Kasumi-1 (cell line): ENCODE measurements at places on chromosomes 5 and 9.

DNA sequence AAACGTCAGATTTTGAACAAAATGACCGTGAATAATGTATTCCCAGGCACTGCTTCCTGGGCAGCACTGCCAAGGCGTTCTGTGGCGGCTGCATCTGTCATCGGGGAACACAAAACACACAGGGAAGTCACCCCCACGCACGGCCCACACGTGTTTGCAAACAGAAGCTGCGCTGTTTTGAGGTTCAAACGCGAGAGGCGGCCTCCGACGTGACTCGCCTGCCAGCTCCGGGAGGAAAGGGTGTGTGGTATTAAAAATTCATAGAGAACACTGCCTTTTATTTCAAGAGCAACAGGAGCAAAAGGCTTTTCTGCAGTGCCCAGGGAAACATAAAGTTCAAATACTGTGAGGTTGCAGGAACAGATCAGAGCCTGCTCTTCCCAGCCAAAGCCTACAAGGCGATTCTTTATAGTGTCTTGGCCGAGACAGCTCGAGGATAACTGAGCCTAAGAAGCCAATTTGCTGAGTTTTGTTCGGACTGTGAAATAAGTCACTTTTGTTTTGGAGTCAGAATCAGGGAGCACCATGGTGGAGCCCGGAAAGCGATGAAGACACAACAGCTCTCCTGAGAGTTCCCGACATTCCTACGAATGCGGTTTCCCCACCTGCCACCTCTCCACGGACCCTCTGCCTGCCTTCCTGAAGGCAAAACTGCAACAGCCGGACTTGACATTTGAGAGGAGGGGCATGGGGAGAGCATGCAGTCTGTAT is 115.3 kb upstream of the IRX2 start:
- DNase-seq = no peak

GRCh38 chr5:102049517-102049916 is 246.6 kb downstream of the SLCO4C1 start:
- DNase-seq = peak; percentile 65

DNA sequence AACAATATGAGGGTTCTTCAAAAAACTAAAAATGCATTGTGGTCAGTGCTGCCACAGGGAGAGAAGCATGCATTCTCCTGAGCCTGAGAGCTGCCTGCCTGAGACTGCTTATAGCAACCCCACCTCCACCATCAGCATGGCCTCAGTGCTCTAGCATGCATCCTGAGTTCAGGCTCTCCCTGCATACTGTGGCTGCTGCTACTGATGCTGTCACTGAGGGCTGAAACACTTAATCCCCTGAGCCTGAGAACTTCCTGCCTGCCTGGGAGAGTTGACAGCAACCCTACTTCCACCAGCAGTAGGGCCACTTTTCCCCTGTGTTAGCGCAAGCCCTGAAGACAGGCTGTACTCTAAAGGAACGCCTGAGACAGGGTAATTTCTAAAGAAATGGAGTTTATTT is 206.0 kb downstream of the FBXO4 start:
- DNase-seq = no peak

- no peak for DNase-seq
These were observed 486.8 kb upstream of the WWC1 start for GRCh38 chr5:167804512-167805220.

DNA sequence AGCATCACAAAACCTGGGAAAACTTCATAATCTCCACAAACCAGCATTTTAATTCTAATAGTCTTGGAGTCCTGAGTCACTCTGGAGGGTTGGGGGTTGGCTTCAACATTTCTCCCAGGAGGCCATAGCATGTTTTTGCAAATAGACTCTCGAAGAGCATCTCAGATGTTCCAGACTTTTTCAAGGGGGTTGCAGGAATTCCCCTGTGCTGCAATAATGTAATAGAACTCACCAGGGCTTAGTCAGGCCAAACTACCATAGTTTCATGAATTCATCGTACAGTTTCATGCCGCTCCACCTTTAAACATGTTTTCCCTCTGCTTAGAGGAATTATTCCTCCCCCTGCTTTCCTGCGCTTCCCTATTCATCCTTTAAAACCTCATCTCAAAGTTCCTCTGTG is 499.5 kb upstream of the KLF4 start:
- DNase-seq = no peak

DNA sequence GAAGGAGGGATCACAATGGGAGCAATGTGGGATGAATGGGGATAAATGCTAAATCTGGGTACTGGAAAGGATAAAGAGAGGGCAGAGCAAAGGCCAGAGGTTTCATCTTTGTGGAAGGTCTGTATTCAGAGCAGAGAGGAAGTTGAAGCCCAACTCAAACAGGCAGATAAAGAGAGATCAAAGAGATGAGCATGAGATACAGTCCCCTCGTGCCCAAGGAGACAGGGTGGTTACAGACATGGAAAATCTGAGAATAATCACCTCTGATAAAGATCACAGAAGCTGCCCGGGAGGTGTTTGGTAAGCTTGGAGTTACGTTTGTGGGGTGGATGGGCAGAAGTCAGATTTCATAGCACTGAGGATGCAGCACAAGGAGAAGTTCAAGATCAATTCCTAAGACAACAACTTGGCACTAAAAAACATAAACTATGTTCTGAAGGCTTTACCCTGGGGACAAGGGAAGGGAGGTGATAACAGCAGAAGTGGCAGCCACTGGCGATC is 459 bp upstream of the ERAP2 start:
- DNase-seq = peak; percentile 18

DNA sequence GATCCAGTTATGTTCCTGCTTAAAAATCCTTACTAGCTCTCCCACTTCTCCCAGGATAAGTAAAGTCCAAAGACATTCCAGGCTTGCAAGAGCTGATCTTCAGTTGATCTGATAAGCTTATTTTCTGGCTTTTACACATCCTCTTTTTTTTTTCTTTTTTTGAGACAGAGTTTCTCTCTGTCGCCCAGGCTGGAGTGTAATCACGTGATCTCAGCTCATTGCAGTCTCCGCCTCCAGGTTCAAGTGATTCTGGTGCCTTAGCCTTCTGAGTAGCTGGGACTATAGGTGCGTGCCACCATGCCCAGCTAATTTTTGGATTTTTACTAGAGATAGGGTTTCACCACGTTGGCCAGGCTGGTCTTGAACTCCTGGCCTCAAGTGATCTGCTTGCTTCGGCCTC is 37.3 kb upstream of the PTPN3 start:
- no peak for DNase-seq

- DNase-seq = no peak
These were observed 13.2 kb downstream of the S100Z start for GRCh38 chr5:76863001-76863400.

DNA sequence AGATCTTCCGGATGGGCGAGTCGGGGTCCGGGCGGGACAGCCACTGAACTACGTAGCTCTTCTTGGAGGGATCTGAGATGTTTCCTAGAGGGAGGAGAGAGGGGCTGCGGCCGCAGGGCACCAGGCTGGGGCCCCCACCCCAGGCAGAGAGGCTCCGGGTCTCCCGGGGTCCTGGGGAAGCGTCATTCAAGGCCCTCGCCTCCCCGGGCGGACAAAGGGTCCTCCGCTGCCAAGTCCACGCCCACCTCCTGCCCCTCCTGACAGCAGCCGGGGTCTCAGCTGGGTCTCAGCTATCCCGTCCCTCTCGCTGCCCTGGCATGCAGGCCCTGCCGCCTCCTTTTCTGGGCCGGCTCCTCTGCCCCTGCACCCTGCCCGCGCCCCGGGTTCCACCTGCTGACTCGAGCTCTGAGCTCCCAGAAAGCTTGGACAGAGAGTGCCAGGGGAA is 61.5 kb downstream of the ZNF354C start:
- DNase-seq = no peak

- no peak for DNase-seq
These were observed 9.6 kb downstream of the HMCN2 start for GRCh38 chr9:130275156-130275555.

- no peak for DNase-seq
These were observed 17.0 kb downstream of the WNK2 start for GRCh38 chr9:93200989-93201334.

DNA sequence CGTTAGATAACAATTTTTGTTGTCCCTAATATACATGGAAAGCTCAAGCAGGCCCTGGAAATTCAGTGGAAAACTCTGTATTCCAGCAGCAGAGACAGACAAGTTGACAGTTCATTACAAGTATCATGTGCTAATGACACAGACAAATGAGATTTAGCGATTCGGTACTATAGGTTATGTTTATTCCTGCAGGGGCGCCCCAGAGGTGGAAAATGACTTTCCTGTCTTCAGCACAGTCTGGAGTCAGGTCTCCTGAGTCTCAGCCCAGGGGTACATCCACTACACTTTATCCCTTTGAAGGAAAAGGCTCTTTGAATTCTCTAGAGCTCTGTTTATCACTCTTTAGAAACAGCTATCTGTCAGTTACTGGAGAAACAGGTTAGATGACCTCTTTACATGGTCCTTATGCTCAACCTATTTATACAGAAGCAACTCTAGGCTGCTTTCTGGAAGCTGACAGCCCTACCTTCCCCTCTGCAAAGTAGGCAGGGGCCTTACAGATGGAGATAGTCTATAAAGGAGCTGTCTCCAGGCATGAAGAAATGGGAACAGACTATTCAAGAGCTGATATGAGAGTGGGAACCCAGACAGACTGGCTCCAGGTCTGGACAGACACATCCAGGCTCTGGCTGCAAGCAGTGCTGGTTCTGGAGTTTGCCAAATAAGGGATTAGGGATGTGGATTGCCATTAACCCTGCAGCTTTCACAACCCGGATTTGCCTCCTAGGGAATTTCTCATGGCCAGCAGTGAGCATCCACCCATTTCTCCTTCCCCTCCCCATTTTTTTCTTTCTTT is 7.2 kb upstream of the SLC31A2 start:
- no peak for DNase-seq

DNA sequence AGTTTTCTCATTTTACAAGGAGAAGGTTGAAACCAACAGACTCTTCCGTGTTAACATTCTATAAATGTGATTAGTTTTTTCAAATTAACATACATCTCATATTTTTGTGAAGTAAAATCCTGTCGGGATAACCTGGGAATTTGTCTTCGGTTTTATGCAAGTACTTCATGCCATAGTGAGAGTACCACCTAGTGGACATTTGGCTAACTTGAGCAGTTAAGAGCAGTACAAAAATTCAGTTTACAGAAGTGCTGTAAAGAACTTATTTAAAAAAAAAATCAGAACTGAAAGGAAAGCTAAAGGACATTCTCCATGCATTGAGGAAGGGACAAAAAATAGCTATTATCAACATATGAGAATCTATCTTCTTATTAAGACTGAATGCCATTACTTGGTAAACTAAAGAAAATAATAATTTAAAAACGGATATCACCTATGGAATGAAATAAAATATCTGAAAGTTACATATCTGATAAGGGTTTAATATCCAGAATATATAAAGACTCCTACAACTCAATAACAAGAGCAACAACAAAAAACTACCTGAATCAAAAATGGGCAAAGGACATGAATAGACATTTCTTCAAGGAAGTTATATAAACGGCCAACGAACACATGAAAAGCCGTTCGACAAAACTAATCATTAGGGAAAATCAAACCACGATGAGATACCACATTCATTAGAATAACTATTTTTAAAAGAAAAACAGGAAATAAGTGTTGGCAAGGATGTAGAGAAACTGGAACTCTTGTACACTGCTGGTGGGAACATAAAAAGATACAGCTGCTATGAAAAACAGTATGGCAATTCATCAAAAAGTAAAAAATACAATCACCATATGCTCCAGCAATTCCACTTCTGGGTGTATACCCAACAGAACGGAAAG is 117.0 kb upstream of the GNA14 start:
- DNase-seq = peak; percentile 74

DNA sequence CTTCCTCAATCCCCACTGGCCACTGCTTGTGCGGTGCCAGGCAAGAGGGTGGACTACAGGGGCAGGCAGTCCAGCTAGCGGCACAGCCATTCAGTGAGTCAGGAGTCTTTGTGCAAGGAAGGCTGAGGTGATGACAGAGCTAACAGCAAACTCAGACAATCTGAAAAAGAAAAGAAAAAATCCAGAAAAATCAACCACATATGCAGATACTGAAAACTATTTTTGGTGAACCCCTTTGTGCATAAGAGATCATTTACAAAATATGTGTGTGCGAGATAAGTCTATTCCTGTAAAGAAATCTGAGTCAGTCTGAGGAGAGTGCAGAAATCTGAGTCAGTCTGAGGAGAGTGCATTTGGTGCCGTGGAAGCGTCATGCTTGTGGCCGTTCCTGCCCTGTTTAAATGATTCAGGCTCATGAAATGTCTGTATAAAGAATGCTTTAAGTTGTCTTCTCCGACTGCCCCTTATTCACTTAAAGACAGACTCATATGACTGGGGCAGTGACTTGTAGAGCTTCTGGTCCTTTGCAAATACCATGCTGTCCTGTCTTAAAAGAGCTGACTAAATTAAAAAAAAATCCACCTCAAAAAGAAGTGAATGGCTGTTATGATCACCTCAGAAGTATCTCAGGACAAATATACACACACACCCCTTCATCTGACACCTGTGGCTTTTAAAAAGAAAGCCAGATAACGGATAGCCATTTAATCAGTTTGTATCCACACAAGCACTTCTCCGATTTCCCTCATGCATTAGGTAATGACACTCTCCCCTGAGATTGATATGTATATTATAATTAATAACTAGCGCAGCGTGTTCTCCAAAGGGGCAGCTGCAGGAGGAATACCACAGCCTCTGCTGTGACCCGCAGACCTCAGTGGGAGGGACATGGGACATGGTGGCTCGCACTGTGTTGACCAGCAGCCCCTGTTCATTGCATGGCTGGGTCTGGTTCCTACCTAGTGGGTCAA is 47.3 kb downstream of the TRIO start:
- no peak for DNase-seq

- DNase-seq = no peak
These were observed 14.7 kb downstream of the TNFAIP8 start for GRCh38 chr5:119370486-119370885.

DNA sequence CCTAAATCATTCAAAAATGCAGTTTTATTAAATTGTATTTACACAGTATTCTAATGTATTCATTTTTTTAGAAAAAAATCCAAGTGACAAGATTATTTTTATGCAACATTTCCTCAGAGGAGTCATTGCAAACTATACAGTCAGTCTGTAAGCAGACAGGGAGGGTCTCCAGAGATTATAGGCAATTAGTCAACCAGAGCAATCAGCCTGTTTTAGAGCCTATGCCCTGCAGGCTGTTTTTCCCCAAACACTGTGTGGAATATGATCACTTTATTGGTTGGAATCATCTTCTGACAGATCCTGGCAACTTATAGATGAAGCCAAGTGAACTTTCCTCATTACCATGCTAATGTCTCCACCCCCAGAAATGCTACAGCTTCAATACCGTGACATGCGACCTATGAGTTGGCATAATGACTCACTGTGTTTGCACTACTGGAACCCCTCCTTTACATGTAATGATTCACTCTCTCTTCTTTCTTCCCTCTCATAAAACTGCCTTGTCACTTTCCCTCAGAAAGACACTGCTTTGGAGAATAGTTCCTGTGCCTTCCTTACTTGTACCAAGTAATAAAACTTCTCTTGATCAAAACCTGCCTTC is 577.7 kb upstream of the FTMT start:
- peak; percentile 42 for DNase-seq

DNA sequence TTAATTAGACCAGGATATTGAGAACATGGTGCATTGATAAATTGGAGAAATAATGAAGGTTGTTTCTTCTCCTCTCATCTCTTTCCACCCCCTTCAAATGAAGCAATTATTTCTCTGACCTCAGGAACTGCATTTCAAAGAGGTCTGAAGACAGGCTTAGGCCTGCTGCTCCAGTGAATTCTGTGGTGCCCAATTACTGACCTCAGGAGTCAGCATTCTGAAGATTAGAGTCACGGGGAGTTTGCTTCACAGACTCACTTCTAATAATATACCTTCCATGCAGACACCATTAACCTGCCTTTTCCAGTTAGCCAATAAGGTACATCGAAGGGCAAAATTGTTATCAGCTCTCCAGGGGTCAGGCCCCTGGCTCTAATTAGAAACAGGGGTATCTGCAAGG is 270.9 kb downstream of the GAS1 start:
- DNase-seq = no peak
